ENCODE measurements at places on chromosomes 5 and 9.

DNA sequence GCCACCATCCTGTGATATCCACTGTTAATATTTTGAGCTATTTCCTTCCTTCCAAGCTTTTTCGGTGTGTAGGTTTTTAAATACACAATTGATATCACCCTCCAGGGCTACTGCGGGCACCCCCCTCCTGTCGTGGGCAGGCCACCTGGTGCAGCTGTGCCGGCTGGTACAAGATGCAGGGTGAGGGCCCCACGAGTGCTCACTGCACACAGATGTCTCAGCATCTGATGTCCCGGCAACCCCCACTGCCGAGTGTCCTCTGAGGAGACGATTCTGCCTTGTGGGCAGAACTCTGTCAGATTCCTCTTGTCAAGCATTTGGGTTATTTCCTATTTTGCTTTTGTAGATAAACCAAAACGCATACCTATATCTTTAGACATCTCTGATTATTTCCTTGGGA is 25.1 kb downstream of the CACNA1B start:
- no peak for DNase-seq

- DNase-seq: peak; percentile 84
These were observed at the start of gene OCLN for GRCh38 chr5:69492391-69492922. TSS of gene OCLN (plus strand) at chr5:69492790. CDS start at chr5:69504245, 11,455 bp downstream.

- DNase-seq: no peak
These were observed 10.6 kb upstream of the LHX2 start for GRCh38 chr9:124000784-124001457.

DNA sequence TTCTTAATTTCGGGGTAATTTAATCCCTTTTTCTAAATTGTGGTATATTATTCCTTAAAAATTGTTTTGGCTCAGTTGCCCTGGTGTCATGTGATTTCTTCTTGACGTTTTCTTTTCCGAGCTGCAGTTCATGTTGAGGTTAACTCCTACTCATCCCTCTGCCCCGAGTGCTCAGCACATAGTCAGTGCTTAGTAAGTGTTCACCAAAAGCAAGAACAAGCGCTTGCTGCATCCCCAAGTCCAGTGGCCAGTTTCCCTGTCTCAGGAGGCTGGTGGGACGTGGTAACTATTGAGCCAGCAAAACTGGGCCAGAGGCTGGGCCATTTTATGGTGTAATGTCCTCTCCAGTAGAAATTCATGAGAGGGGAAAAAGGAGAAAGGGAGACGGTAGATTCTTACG is 23.3 kb downstream of the TRIO start:
- no peak for DNase-seq

DNA sequence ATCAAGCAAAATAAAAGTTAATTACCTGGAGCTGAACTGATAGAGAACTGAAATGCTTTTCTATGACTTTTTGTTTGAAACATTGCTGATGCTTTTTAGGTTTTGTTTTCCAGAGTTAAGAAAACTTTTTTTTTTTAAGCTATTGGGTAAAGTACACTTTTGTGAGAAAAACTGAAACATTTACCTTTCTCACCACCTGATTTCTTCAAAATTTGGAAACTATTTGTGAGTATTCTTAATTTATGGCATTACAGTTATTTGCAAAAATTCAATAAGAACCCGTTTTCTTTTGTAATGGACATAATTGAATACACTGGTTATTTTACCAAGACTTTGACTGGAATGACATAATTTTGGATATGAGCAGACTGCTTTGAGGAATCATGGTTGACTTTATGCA is 6.6 kb downstream of the C9orf153 start:
- DNase-seq: no peak

DNA sequence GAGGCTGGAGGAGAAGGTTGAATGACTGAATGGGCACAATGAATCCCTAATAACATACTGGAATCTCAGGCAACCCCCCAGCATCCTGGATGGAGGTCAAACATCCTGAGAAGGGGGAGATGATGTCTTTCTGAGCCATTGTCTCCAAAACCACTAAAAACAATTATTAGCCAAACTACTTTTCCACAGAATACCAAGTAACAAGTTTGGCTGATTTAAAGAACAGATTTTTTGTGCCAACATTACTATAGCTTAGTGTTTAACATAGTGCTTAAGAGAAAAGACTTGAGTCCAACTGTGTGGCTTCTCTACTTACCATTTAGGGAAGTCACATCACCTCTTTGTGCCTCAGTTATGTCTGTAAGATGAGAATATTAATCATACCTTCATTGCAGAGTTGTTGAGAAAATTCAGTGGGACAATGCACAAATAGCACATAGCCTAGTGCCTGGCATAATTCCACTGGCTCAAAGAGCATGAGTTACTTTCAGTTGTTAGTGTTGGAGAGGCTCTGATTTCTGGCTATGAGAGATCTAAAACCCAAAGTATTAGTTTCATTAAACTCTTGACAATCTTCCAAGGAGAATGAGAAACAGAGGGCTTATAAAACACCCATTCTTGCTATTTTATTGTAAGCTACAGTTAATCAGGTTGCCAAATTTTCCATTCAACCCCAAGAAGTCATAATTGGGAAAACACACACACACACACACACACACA is 111.3 kb upstream of the NR3C1 start:
- peak; percentile 34 for DNase-seq

GRCh38 chr5:178389026-178389729 is 156.6 kb upstream of the PHYKPL start:
- DNase-seq: no peak

DNA sequence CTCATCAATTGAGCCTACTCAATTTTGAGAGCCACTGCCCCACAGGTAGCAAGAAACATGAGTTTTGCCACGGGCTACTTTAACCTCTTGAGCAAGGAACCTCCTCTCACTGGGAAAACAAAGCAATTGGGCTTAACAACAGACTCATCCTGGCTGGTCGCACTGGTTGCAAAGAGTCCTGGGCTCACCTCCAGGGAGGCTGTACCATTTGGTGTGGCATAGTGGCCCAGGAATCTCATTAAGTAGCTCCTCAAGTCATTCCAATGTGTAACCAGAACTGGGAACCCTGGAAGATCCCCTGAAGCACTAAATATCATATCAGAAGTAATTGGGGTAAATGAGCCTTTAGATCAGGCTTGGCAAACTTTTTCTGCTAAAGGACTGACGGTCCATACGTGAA is 78.5 kb downstream of the MYO10 start:
- no peak for DNase-seq

DNA sequence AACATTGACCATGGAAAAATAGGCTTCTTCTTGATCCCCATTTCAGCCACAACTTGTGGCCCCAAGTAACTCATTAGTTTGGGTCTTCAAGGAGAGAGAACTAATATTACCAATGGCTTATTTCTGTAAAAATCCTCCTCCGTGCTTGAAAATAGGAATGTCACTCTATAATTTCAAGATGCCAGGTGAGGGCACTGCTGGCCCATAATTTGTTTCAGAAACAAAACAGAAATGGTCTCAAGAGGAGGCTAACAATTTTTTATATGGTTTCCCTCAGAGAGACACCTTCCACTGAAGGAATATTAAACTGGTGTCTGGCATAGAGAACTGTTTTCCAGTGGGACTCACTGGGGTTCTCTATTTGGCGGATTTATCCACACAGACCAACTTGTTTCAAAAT is 437.0 kb upstream of the TRPC7 start:
- DNase-seq: no peak

- DNase-seq: no peak
These were observed 611.4 kb downstream of the SEMA5A start for GRCh38 chr5:8934455-8934854.

DNA sequence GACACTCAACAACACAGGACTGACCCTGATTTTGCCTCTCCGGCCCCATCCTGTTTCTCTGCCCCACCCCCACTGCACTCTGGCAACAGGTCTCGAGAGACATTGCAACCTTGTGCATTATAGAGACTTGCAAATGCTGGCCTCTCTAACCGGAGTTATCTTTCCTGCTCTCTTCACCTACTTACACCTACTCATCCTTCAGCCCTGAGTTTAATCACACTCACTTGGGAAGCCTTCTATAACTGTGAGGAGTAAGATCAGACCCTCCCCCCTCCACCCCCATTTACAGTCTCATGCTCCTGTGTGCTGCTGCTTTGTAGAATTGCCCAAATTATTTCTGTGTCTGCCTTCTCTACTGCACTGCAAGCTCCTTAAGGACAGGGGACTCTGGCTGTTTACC is 42.8 kb downstream of the WWC1 start:
- no peak for DNase-seq

DNA sequence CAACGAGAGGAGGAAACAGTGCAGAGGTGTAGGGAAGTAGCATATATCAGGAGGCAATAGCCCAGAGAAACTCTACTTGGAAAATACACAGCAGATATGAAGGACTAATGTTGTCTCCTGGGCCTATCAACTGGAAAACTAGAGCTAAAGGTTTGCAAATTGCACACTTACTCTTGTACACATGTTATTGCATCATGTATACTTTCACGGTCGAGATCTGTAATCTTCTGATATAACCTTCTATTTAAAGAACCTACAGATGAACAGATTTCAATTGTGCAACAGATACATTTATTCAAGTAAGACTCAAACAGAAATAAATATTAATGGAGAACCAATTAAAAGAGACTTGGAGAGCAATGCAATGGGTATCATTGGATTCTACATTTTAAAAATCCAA is 256.3 kb upstream of the TMEM161B start:
- DNase-seq: no peak

DNA sequence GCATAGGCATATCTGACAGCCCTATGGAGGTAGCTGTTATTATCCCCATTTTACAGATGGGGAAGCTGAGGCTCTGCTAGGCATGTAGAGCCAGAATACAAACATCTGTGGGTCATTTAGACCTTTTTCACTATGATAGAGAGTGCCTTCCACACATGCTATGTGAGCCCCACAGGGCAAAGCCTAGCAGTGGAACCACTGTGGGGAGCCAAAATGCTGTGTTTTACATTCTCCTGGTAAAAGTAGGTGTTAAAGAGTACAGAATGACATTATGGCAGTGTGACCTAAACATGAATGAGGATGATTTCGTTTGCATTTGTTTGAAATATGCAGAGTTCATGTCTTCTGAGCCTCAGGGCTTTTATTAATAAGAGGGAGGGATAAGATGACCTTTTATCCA is 265.2 kb downstream of the MAST4 start:
- no peak for DNase-seq

DNA sequence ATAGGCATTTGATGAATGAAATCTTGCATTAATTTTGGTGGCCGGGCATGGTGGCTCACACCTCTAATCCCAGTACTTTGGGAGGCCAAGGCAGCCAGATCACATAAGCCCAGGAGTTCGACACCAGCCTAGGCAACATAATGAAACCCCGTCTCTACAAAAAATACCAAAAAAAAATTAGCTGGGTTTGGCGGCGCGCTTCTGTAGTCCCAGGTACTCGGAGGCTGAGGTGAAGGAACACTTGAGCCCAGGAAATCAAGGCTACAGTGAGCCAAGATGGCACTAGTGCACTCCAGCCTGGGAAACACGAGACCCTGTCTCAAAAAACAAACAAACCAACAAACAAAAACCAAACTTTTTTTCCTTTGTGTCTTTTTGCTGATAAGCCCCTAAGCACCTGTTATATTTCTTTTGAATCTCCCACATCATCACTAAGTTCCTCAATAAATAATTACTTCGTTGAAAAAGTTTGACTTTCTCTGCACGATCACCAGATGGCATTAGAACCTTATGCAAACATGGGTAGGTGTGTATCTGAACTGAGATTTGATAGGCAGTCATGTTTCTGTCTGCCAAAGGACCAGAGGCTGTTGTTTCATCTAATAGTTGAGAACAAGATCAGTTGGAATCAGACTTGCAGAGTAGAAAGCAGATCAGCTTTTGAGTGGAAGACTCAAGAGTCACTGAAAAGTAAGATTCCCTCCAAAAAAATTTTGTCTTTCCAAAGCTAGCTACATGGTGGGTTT is 5.5 kb upstream of the MATR3 start:
- DNase-seq: peak; percentile 58

- DNase-seq: no peak
These were observed 4.8 kb upstream of the SLC2A8 start for GRCh38 chr9:127392166-127392565.

DNA sequence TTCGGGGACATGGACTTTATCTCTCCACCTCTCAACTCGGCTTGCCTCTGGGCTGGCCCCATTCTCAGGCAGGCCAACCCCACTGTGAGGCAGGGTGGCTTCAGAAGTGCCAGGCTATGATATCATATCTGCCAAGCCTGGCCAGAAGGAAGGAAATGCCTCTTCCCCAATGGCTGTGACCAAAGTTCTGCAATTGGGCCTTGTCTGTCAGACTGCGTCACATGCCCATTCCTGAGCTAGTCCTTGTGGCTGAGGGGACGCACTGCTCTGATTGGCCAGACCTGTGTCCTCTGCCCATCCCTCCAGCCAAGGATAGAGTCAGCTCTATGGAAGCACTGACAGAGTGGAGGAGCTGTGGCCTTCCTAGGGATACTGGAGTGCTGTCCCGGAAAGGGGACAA is 11.9 kb downstream of the SMIM23 start:
- DNase-seq: no peak

DNA sequence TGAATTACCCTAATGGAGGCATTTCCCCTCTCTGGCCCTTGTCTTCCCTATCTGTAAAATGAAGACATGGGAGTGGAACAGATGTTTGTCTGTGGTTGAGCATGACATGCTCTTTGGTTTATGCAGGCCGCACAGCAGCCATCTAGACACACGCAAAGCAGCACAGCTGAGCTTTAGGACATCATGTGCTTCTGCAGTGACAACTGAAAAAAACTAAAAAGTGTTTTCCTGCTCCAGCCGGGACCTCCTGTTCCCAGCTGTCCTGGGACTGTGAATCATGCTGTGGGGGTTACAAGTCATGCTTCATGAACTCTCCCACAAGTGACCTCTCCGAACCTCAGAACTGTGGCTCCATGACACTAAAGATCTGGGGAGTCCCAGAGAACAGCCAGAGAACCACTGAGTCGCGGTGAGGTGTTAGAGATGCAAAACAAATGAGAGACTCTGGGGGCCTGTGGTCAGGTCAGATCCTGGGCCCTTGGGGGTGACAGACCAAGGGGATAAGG is 1.7 kb downstream of the SMIM3 start:
- DNase-seq: peak; percentile 86

DNA sequence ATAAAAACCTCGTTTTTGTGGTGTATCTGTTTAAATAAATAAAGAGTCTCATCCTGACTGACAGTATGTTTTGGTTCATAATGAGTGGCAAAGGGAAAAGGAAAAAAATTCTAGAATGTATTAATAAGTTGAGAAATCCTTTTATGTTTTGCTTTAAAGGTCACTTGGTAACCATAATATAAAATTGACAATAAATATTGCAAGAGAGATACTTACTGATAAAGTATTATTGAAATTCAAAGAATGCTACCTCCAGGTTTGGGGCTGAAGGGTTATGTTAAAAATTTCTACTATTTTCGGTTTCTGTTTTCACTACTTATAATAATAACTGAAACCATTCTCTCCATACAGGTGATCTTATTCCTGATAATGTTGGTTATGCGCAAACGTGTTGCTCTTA is 85.4 kb upstream of the FSD1L start:
- DNase-seq: no peak
